ENCODE measurements at places on chromosomes 3 and 15. TPM values are rescaled to one million over a fixed set of nuclear protein-coding genes. Genes with fewer than 3 reads are reported as not detected.

The SEC22A gene
- 31.8 TPM for total RNA-seq

The SNURF gene
- 2.5 TPM for total RNA-seq

The LIPH gene
- total RNA-seq: 5.2 TPM

The DUOXA2 gene
- total RNA-seq: not detected

The IRAK2 gene
- 2.7 TPM for total RNA-seq

The TAMM41 gene
- 0.90 TPM for total RNA-seq

The THRB gene
- 1.6 TPM for total RNA-seq

The NEK10 gene
- total RNA-seq: 2.4 TPM

The ADAMTS7 gene
- total RNA-seq: 16.8 TPM

The DNAJB8 gene
- total RNA-seq: not detected

The B3GALNT1 gene
- total RNA-seq: 5.8 TPM

The GNAT1 gene
- not detected for total RNA-seq

The ADAMTS17 gene
- 0.90 TPM for total RNA-seq

The STAC gene
- total RNA-seq: 0.32 TPM

The ILDR1 gene
- not detected for total RNA-seq

The PKM gene
- total RNA-seq: 1,517 TPM

The GOLGA6B gene
- not detected for total RNA-seq

The KLHL40 gene
- total RNA-seq: not detected

The RASGRP1 gene
- total RNA-seq: 1.8 TPM

The DNASE1L3 gene
- 0.97 TPM for total RNA-seq

The VGLL3 gene
- total RNA-seq: 74.9 TPM

Measured in cardiac atrium fibroblast (primary cell).